ENCODE measurements at places on chromosomes 12 and 14.

DNA sequence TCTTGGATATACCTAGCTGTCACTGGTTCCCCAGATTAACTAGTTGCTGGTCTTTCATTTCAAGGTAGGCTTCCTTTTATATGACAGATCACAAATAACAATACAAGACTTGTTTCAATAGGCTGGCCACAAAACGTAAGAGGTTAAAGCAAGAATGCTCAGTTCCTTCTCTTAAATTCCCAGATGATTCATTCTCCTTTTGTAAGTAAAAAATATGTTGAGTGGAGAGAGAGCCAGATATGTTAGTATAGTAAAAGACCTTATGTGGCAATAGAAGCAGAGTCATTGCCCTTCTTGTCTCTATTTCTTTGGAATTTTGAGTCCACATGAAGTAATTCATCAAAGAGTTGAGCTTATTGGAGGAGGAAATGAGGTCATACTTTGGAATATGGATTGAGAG is 939.0 kb upstream of the ATXN7L3B start:
- no peak for DNase-seq

DNA sequence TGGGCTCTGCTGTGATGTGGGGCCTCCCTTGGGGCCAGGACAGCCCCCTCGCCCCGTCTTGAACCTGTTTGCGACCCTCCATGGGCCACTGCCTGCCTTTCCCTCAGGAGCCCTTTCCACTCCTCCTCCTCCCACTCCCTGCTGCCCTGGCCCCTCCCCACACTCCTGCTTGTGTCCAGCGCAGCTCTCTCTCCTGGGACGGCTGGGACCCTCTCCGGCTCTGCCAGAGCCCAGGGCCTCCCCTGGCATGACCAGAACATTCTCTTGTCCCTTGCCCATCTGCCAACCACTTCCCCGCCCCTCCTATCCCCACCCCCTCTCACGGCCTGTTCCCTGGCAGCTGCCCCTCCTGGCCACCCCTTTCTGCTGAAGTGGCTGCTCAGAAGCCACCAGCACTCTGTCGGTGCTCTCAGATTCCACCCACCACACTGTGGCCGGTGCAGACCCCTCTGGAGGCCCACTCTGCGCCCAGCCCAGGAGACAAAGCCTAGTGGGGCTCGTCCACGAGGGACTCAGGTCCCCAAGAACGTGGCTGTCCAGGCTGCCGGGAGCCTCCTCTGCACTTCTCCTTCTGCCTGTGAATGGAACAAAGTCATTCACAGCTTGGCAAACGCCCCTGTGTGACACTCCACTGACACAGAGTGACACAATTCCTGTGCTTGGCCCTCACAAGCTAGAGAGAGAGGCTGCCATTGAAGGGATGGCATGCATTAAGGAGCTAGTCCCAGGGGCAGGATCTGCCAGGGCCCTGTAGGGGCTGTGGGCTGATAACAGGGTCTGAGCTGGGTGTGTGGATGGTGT is 1.4 kb downstream of the ASPG start:
- no peak for DNase-seq

DNA sequence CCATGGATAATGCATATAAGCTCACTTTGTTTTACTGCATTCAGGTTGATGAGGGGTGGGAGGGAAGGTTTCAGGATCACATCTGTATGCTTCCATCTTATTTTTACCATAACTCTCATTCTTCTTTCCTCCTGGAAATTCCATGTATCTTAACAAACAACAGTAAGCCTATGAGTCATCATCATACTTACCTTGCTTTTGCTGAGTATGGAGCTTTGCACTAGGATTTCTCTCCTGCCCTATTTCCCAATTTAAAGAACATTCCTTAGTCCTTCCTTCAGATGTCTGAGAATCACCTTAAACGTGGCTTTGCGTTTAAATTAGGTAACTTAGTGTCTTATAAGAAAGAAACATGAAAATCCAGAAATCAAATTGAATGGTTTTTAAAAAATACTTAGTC is 1.6 kb upstream of the CLEC14A start:
- no peak for DNase-seq

DNA sequence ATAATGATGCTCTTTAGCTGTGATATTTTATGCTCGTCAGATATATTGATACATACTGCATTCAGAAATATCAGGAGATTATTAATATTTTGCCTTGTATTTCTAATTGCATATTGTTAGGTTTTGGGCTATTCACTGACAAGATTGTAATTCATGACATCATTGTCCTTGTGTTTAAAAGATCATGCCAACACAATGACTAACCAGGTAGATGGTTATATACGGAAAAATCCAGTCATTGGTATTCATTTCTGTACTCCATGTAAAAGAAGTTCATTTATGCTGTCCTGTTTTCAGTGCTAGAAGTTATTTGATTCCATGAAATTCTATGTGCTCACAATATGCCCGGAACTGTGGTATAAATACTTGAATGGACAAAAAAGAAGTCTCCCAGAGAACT is 107.5 kb downstream of the KITLG start:
- no peak for DNase-seq

GRCh38 chr12:25816637-25817036 is 141.8 kb upstream of the RASSF8 start:
- no peak for DNase-seq

DNA sequence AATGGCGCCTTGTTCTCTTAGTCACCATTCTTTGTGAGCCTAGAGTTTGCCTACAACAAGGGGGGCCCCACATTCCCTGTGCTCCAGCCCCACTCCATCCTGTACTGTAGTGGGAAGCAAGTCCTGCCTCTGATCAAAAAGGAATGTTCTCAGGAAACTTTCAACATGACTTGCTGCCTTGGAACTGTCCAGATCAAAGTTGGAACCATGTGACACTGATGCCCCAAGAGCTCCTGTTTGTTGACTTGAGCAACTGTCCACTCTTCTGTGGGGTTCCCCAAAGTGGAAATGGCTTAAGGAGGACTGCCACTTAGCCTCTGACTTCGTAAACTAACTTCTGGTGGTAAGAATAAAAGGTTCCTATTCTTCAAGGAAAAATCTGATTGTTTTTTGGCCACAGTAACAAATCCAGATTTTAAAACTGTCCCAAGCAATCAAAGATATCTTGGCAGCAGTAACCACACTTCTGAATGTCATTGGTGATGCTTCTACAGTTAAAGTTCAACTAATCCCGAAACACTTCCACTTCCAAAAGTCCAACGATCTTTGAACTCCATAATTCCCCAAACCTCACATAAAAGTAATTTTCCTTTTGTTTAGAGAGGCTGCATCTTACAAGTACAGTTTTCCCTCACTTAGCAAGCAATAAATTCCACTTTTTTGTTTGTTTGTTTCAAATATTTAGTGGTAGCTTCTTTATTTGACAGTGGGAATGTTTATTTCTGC is 67.2 kb downstream of the PAH start:
- DNase-seq, result no peak

DNA sequence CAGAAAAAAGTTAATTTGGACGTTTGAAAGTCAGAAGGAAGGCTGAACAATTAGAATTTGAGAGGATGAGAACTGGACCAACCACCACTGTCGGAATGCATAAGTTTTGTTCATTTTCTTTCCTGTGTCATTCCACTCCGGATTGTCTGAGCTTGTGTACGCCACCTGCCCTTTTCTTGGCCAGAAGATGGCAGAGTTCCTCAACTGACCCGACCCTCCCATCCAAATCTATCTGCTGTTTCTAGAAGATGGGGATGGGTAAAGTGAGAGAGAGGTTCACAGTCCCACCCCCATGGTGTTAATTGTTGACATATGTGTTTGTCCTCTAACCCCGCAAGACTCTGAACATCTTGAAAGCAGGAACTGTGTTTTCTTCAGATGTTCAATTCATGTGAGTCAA is 388.0 kb downstream of the VRK1 start:
- no peak for DNase-seq

DNA sequence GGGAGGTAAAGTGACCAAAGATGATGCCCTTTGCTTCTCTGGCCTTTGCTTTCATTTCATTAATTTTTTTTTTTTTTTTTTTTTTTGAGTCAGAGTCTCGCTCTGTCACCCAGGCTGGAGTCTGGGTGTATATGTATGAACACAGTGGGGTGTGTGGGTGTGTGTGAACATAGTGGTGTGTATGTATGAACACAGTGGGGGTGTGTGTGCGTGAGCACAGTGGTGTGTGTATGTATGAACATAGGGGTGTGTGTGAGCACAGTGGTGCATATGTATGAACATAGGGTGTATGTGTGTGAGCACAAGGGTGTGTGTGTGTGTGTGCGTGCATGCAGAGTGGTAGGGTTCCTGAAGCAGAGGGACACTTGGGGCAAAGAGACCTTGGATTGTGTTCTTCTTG is 9.6 kb downstream of the KLC1 start:
- DNase-seq, result no peak

DNA sequence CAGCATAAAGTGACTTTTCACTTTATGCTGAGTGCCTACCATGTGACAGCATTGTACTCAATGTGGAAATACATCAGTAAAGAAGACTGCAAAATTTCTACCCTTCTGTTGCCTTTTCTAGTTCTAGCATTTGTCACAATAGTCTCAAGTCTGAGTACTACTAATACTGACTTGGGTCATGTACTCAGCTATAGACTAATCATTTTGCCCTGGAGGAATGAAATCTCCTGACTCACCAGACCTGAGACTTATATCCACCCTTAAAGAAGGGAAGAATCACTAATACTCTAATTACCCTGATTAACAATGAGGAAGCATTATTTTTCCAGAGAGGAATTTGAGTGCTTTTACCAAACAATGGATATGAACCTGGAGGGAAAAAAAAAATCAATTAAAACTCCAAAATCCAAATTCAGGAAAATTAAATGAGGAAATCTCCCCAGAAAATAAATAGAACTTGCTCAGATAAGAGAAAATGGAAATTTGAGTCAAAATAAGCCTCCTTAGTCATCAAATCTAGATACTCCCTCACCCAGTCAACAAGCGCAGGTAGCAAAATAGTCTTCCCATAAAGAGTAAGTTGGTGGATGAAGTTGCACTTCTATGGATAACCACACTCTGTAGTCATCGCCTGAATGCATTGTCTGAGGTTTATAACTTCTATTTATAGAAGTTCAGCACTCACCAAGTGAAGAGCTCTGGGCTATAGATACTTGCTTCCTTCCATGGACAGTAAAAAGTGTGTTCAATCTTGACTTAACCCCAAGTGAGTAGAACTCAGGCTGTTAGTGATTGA is 386.6 kb downstream of the SYT1 start:
- DNase-seq, result no peak

GRCh38 chr12:45613296-45613695 is 116.2 kb upstream of the ARID2 start:
- no peak for DNase-seq

Data from stimulated activated CD8-positive, alpha-beta memory T cell treated with anti-CD3 and anti-CD28 coated beads, Interleukin-2, amount 100 ng/mL, for 1 hour (primary cell).